ENCODE measurements at places on chromosomes 7 and 10. TPM values are rescaled to one million over a fixed set of nuclear protein-coding genes. Genes with fewer than 3 reads are reported as not detected.

DNA sequence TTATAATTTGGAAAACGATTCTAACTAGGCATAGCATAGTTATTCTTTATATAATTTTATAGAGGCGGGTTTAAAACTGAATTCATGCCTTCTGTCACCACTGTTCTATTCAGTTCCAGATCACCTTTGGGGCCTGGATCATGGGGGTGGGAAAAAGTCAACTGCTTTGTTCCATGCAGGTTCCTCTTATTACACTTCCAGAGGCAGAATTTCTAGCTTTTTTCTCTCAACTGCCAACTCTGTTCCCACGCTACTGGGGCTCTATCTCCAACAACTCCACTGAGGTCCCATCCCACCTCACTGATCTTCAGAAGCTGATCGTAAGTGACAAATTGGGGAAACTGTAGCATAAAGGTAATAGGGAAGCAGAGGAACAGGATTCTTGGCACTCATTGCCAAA, 283.6 kb upstream of the IMMP2L start:
- DNase-seq = no peak

- DNase-seq = peak; percentile 38
Measured at GRCh38 chr10:69803809-69804208, 2.1 kb downstream of the COL13A1 start.

- peak; percentile 62 for DNase-seq
Measured at GRCh38 chr7:13198727-13199126, 511.3 kb downstream of the ARL4A start.

DNA sequence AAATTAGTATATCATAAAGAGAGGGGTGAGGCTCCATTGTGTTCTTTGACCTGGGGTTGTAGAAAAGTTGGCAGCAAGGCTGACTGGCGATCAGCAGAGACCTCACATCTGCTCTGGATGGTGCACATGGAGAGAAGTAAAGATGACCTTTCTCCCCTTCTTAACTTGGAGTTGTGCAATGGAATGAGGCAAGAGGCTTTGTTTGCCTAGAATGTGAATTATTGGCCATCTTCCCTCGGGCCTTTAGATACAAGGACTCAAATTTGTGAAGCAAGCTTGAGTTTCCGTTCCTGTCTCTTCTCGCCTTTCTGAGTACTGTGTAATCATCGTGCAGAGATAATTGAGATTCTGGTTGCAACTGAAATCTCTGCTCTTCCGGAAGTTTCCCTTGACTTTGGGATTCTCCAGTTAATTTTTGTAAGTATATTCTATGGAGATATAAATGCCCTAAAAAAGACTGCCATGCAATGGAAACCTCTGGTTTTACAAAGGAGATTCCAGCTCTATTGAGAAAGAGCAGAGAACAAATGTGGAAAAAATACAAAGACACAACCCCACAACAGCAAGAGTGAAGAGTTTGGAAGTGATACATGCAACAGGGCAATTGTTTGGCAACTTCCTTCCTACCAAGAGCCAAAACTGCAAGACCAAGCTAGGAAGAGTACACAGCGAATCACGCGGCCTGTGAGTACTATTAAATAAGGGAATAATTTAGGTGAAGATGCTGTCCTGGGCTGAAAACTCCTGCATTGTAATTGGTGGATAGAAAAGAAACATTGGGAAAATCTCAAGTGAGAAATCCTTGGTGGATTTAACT, 542.3 kb upstream of the NRP1 start:
- DNase-seq = peak; percentile 31

DNA sequence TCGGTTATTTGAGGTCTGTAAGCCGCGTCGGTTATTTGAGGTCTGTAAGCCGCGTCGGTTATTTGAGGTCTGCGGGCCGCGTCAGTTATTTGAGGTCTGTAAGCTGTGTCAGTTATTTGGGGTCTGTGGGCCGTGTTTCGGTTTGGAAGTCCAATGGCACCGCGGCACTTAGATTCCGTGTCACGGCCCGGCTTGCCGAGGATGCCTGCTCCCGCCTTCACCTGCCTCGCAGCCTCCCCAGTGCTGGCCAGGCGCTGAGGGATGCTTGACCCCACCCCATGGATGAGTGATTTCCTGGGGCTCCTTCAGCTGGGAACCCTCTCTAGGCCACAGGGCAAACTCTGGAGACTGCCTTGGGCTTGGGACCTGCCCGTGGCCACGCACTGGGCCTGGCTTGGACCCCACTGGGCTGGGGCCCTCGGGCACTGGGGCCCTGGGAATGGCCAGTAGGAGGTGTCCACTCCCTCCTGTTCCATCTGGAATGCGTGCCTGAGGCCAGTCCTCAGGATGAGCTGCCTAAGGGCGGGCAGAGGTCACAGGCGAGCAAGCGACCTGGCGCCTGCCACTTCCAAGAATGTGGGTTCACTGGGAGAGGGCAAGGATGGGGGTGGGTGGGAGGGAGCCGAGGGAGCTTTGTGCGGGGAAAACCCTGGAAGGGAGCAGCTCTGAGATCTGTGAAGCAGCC, 25.6 kb downstream of the ADGRA1 start:
- no peak for DNase-seq

DNA sequence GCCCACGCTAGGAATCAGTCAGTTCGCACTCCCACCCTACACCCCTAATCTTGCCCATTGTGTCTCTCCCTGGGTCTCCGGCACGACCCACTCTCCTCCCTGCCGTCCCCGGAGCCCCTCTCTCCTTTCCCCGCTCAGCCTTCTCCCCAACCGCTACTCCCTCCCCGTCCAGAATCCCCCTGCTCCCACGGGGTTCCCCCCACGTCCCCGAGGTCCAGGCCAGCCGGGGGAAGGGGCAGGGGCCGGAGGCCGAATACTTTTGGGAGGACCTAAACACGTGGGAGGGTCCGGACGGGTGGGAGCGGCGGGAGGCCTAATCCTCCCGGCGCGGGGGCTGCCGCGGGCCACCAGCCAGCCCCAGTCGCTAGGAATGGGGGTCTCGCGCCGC, 560 bp downstream of the RARRES2 start:
- DNase-seq = no peak

DNA sequence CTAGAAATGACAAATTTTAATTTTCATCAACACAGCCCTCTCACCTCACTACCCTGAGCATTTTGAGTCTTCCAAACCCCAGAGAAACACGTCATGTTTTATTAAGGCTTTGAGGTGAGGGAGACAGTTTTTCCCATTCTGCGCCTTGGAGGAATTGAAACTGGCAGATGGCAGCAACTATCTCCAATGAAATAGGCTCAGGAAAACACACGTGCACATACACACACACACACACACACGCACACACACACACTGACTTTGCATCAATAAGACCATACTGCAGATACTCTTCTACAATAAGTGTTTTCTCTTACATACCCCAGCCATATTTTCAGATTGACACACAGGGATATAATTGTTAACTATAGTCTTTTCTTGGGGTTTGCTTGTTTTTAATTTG, 3.2 kb upstream of the SFTPA2 start:
- DNase-seq = no peak

GRCh38 chr7:4260867-4261600, 421.1 kb upstream of the FOXK1 start:
- no peak for DNase-seq

DNA sequence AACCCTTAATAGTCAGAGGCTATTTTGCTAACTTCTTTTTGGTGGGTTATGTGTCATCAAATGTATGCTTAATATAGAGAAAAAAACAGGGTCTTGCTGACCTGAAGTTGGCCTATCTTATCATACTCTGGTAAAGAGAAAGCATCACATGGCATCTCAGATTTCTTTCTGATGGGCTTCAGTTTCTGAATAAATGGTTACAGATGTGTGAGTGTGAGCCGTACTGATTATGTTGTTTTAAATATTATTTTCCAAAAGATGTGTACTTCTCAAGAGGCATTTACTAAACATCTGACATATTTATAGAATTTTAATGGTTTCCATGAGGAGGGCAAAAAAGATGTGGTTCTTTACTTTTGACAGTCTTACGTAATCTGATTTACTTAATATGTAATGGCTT, 28.4 kb downstream of the BBS9 start:
- no peak for DNase-seq

GRCh38 chr7:95440394-95441038, 5.7 kb upstream of the PON2 start:
- DNase-seq = no peak

DNA sequence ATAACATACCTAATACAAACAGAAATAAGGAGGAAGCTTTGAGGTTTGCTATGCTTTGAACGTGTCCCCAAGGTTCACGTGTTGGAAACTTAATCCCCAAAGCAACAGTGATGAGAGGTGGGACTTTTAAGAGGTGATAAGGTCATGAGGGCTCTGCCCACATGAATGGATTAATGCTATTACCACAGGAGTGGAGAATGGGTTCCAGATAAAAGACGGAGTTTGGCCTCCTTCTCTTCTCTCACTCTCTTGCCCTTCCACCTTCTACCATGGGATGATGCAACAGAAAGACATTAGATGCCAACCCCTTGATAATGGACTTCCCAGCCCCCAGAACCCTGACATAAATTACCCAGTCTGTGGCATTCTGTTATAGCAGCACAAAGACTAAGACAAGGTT, 9.6 kb downstream of the ITGB1 start:
- DNase-seq = no peak

DNA sequence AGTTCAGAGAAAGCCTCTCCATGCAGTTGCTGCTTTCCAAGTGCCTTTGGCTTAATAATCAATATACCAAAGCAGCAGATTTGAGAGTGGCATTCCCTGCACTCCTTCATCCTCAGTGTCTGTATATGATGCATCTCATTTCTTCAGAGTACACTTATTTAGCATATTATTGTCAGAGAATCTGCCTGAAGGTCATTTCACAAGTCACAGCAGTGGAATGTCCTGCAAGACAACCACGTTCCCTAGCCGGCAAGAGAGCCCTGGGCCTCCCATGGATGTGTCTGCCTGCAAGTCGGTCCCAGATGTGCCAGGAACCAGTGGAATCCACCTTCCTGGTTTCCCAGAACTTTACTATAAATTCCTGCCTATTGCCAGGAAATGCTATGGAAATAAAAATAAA, 289.4 kb upstream of the IGFBP3 start:
- DNase-seq = no peak

DNA sequence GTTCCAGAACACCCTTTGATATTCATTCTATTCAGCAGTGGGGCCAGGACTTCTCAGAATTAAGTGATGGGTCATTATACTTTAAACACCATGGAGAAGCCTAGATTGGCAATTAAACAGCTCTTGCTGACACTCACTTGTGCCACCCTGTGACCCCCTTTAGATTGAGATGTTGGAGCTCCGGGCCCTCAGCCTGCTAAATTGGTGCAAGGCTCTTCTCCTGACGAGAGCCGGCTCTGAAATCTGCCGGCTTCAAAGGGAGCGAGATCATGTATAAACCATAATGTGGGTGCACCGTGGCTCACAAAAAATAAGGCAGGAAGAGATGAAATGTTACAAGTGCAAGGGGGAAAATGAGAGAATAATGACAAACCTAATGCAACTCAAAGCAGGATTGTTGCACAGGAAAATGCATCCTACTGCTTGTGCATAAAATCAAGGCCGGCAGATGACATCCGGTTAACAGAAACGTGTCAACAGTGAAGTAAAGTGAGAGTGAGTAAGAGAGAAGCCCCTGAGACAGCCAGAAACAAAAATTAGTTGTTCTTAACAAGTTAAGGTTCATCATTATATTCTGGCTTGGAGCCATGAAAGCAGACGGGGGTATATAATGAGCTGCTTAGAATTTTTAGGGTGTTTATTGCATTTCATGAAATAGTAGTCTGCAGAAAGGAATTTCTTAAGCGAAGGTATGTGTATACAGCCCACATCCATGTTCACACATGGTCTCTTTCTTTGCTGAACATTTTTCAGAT, 198.2 kb downstream of the TCF7L2 start:
- no peak for DNase-seq

- peak; percentile 68 for DNase-seq
Measured at GRCh38 chr10:71255808-71256660, 43.7 kb downstream of the UNC5B start.

DNA sequence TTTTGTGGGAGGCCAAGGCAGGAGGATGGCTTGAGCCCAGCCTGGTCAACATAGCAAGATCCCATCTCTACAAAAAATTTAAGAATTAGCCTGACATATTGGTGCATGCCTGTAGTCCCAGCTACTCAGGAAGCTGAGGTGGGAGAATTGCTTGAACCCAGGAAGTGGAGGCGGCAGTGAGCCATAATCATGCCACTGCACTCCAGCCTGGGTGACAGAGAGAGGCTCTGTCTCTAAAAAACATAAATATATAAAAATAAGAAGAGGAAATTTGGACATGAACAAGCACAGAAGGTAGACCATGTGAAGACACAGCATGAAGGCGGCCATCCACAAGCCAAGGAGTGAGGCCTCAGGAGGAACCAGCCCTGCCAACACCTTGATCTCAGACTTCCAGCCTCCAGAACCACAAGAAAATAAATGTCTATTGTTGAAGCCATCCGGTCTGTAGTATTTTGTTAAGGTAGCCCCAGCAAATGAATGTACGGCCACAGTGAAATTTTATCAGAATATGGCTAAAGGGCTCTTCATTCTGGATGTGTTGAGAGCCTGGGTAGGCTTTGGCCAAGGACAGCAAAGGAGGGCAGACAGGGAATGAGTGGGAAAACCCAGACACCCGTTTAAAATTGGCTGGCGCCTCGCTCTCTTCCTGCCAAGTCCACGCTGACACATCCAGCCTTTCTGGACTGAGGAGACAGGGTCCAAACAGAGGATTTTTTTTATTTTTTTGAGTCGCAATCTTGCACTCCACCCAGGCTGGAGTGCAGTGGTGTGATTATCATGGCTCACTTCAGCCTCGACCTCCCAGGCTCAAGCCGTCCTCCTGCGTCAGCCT, 12.9 kb upstream of the GRID2IP start:
- DNase-seq = no peak

- DNase-seq = peak; percentile 19
Measured at GRCh38 chr7:50614721-50615518, 49.7 kb upstream of the DDC start.

DNA sequence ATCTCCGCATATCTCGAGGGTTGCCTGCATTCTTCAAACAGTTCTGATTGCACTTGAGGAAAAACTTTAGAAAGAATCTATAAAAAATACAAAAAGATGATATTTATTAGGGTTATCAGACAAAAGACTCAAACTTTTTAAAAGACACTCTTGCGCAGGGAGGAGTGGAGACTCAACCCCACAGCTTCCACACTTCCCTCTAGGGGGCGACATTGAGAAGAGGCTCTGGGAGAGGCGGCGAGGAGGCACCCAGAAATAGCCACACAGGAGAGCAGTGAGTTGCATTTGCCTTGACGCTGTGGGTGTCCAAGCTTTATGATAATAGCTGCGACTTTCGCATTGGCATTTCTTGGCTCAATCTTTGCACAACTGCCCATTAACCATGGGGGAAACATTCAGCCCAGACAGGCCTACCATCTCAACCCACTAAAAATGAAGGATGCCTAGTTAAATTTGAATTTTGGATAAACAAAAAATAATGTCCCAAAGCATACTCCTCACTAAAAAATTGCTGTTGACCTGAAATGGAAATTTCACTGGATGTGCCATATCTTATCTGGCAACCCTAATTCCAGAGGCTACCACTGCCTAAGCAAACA, 86.2 kb downstream of the EBF3 start:
- peak; percentile 15 for DNase-seq

The PLAC9 gene
- 2.0 TPM for total RNA-seq

The CTTNBP2 gene
- total RNA-seq = 1.0 TPM

The PNLIPRP1 gene
- not detected for total RNA-seq

The HOXA6 gene
- total RNA-seq = 6.9 TPM

The AGMO gene
- not detected for total RNA-seq

The FAM25G gene
- total RNA-seq = not detected

The NUTM2B gene
- total RNA-seq = 1.4 TPM

The PRKAR2B gene
- 1.5 TPM for total RNA-seq

The CDH23 gene
- not detected for total RNA-seq

The TMEM248 gene
- total RNA-seq = 61.1 TPM

The NOS3 gene
- total RNA-seq = 2.5 TPM

The PNLIPRP3 gene
- total RNA-seq = not detected

The EIF4EBP2 gene
- total RNA-seq = 32.6 TPM
